ENCODE measurements at places on chromosomes 2 and 18.

- DNase-seq, result no peak
Measured at GRCh38 chr2:189654641-189655040, 6.6 kb upstream of the ASNSD1 start.

GRCh38 chr2:48707466-48707865 lies 48.1 kb downstream of the LHCGR start:
- DNase-seq, result no peak

DNA sequence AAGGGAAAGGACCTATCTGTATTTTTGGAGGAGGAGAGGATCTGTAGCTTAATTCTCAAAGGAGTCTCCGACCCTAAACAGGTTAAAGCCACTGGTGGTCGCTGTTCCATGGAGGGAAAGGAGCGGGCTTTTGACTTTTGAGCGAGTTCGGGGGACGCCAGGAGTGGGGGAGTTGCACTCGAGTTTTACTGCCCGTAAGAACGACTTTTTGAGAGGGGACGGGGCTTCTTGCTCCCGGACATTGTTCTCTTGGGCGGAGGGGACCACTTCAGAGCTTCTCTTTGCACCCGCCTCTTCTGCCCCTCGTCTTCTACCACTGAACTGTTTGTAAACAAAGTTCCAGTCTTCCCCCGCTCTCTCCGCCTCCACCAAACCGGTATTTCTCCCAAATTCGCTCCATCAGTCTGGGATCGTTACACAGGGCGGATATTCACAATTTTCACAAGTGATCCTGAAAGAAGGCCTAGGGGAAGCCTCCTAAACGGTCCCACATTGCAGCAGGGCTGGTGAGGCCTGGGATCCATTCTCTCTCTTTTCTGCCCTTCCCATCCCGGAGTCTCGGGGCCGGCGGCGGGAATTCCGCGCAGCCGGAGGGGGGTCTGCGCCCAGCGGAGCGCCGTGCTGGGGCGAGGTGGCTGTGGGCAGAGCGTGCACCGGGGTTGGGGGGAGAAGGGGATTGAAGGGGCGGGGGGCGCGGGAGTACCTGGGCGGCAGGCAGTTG lies 6.6 kb downstream of the DLX2 start:
- DNase-seq, result peak; percentile 28

DNA sequence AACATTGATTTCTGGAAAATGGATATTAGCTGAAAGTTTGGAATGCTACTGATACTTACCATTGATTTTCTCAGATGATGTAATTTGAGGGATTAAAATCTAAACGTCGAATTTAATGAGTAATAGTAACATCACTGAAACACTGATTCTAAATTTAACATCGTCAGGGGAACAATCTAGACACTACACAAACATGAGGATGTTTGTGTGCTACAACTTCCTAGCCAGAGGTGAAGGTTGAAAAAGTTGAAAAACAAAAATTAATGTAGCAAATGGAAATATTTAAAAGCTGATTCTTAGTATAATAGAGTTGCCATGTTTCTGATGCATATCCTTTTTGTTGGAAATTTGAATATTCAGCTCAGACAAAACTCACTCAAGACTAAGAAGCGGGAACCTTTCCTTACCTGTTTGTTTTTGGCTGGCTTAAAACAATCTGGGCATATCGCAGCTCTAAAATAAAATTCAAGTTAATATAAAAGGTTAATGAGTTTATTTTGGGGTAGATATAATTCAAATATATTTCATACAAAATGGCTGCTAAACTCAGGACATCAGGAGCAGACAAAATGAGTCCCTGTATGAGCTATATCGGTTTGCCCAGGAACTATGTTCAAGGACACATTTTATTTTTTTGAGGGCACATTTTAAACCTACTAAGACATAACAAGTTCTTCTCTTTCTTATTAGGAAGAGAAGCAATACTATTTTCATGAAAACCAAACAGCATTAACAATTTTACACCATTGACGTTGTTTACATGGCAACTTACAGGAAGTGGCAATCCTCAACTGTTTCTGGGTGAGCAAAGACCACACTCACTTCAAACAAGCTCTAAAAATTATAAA lies 52.6 kb upstream of the PEX13 start:
- no peak for DNase-seq

- DNase-seq, result no peak
Measured at GRCh38 chr2:55056024-55056521, 5.8 kb upstream of the RTN4 start.

GRCh38 chr2:17538844-17539554 lies 1.5 kb upstream of the VSNL1 start:
- peak; percentile 78 for DNase-seq

DNA sequence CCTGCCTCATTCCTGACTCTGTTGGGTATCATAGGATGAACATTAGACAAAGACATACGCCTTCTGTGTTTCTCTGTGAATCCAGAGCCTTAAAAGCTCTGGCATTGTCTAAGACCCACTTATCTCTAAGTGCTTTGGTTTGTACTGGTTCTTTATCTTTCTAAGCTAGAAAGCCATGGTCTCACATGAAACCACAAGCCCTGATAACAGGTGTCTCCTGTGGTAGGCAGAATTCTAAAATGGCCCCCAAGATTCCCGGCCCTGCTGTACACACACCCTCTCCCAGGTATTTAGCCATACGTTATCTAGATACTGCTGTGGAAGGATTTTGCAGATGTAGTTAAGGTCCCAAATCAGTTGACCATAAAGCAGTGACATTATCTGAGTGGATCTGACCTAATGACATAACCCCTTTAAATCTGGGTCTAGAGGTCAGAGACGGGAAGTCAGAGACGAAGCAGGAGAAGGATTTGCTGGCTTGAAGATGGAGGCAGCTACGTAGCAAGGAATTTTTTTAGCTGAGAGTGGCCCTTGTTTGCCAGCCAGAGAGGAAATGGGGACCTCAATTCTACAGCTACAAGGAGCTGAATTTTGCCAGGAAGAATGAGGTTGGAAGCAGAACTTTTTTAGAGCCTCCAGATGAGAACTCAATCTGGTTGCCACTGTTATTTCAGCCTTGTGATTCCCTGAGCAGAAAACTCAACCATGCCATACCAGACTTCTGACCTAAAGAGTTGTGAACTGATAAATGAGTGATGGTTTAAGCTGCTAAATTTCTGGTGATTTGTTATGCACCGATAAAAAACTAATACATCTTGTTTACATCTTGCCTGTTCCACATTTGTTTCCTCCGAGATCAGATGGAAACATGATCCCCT lies 186.7 kb downstream of the CAMKMT start:
- no peak for DNase-seq

DNA sequence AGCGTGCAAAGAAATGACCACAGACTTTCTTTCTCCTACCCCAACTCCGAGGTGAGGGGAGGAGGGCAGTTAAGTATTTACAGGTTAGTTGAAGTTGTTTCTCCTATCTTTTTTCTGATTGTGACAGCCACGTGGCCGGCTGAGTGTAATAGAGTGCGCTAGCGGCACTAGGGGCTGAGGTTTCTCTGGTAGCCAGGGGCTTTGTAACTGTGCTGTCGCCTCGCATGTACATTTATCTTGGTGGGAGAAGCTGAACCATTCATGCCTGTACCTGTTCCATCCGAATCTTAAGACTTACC lies 214.1 kb upstream of the STON1 start:
- DNase-seq, result no peak

DNA sequence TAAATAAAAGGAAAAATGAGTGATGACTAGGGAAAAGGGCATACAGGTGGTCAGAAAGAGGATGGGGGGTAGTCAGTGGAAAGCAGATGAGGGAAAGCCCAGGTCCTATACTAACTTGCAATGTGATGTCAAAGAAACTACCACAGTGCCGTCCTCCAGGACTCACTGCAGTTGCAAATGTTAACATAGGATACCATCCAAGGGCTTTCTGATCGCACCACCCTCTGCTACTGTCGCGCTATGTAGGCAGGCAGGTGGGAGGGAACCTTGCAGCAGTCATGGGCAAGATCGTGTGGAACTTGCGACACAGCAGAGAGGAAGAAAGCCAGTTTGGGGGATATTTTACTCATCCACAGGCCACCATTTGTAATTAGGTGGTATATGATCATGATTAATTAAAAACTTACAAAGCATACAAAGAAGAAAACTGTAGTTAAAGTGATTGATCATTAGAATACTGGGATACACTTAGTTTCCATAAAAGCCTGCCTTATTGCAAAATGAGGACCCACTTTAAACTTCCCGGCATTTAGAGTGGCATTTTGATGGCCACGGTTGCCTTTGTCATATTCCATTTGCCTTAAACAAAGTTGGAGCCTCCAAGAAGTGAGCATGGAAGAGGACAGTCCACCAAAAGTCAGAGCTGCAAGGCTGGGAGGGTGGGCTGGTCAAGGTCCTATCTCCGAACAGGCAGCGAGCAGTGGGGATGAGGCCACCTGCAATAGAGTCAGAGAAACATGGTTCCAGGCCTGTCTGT lies 8.5 kb upstream of the ROCK2 start:
- no peak for DNase-seq

GRCh38 chr2:217685255-217685605 lies 317.6 kb downstream of the TNS1 start:
- no peak for DNase-seq

GRCh38 chr2:201401815-201402214 lies 44.7 kb upstream of the FLACC1 start:
- DNase-seq, result no peak

GRCh38 chr2:231928901-231929725 lies 2.9 kb upstream of the NPPC start:
- no peak for DNase-seq

DNA sequence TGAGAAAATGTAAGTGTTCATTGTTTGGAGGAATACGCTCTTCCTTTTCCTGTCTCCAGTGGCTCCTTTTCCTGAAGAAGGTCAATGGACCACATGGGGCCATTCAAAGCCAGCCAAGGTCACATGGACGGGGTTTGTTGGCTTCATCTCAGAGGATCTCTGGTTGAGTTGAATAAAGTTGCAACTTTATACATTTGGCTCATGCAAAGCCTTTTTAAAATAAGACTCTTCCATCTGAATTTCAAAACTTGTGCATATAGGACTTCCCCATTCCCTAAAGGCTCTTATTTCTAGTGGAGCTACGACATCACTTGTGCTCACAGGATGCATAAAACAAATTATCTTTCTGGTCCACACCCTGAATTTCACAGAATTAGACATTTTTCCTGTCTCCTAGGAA lies 235.5 kb downstream of the CMPK2 start:
- no peak for DNase-seq

DNA sequence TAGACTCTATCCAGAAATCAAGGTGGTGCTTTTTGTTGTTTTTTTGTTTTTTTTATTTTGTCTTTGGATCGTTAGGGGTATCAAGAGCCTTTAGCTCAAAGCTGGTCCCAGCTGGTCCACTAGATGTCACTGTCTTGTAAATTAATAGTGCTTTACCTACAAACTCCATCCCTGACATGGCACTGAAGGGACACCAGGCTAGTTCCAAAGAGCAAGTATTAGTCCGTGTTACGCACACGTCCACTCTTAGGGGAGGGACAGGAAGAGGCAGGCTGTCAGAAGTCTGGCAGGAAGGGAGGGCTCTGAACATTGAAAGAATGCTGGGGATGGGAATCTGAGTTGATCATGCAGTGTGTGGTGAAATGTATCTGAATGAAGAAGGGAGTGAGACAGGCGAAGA lies 85.9 kb upstream of the CCBE1 start:
- DNase-seq, result no peak

DNA sequence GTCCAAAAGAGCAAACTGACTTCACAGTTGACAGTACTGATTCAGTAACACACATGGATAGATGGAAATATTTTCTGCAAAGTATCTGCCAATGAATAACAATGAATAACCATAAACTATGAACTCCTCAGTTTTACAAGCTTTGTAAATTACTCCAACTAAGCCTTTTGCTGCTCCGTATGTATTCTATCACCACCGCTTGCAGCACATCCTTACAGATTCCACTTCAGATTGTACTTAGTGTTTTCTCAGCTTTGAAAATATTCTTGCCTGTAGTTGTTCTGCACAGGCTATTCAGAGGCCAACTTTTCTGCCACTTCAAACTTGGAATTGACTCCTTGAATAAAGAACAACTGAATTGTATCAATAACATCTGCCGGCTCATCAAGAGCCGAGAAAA lies 36.2 kb downstream of the TLK1 start:
- no peak for DNase-seq

DNA sequence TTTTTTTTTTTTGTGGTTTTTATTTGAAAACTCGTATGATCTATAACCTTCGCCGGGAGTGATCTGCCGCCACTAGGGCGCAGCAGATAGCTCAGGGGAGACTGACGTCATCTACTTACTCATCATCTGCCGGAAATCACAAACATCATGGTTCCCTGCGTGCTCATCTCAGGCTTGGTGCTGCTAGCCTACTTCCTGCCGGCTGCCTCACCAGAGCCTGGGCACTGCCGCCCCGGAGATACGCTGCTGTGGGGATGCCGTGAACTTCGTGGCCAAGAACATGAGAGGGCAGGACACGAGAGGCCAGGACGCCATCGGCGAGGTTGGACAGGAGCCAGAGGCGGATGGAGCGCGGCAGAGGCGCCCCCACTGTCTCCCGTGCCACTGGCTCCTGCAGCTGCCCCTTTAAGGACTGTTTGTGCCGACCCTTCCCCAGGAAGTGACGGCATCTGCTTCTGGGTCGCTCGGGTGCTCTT lies 68.8 kb downstream of the DOK6 start:
- DNase-seq, result no peak

GRCh38 chr18:47484068-47484467 lies 232.6 kb upstream of the SKOR2 start:
- DNase-seq, result no peak

DNA sequence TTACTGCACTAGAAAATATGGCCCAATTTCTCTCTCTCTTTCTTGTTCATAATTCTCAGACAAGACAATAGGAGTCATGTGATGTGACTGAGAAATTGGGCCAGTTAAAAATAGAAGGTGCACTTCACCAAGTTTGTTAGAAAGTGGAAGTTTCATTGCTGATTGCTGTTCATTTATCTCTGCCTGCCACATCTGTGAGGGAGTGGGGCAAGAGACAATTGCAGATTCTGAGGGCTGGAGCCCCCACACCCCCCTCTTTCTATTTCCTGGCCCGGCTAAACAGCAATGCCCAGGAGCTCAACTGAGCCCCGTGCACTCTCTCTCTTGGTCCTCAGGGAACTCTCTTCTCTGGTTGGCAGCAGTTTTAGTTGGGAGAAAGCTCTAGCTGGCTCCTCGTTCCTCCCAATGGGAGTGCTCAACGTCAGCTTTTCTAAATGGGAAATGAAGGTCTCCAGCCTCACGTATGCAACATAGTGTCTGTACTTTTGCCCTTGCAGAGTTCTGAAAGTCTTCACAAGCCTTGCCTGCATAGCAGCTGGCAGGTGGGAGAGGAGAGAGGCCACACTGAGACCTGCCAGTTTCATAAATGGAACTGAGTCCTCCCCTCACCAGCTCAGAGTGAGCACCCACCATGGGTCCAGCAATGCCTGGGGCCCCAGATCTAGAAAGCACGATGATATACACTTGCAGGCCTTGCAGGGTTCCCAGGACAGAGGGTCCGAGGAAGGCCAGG lies 115.7 kb downstream of the MYCN start:
- DNase-seq, result no peak

GRCh38 chr2:144431392-144431783 lies 88.5 kb downstream of the ZEB2 start:
- no peak for DNase-seq

All from mesothelial cell of epicardium (in vitro differentiated cells).